ENCODE measurements at places on chromosomes 11 and 22.

- no peak for DNase-seq
Observed at GRCh38 chr11:126518071-126518971, 162.8 kb downstream of the ST3GAL4 start.

DNA sequence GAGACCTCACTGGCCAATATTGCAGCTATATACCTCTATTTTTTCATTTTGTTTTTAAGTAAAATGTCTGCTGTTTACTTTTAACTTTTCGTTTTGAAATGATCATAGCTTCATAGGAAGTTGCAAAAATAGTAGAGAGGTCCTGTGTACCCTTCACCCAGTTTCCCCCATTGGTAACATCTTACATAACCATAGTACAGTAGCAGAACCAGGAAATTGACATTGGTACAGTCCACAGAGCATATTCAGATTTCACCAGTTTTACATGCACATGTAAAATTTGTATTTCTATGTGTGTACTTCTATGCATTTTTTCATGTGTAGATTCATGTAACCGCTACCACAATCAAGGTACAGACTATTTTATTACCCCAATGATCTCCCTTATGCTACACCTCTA lies 3.8 kb downstream of the AMOTL1 start:
- DNase-seq: no peak

- no peak for DNase-seq
Observed at GRCh38 chr11:66317322-66317722, 478 bp upstream of the CD248 start.

- DNase-seq: no peak
Observed at GRCh38 chr22:25680956-25681355, 61.0 kb upstream of the MYO18B start.

DNA sequence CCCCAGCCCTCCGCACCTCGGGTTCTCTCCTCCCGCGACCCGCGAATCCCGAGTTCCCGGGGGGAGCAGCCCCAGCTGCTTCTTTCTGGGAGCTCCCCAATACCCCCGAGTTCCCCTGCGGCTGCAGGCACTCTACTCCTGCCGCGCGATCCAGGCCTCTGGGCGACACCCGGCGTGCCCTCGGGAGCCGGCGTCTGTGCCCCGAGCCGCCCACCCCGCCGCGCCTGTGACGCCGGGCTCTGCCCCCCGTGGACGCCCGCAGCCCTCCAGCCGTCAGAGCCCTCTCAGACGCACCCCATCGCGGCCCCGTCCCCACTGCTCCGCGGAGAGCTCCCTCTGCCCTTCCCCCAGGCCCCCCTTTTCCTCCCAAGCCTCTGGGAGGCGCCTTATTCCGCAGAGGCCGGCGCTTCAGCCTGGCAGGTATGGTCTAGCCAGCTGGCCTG lies 422 bp downstream of the GLB1L2 start:
- no peak for DNase-seq

GRCh38 chr22:35864545-35865165 lies 147.0 kb downstream of the APOL5 start:
- no peak for DNase-seq

DNA sequence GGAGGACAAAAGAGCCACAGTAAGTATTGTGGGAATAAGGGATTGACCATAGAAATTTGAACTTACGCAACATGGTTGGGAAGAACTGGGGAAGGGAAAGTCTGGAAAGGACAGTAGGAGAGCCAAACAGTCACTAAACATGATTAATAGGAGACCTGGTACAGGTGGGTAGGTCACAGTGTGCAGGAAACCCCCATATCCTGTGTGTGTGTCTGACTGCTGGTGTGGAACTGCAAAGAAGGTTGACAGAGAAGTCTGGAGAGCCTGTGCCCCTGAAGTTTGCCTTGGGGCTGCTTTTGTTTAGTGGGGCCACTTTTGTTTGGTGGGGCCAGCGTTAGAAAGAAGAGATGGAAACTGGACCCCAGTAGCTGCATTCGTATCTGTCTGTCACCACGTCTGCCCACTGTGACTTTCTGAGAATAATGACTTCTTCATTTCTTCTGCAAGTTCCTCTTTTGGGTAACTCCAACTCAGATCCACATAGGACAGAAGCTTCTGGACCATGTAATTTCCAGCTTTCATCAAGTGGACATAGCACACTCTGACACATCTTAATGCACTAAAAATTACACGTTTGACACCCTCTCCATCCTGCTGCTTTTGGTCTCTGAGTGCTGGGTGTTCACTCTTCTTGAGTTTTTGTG lies 126.8 kb upstream of the RAG2 start:
- no peak for DNase-seq

GRCh38 chr11:128374026-128374425 lies 213.3 kb downstream of the ETS1 start:
- DNase-seq: no peak

Data from activated CD4-positive, alpha-beta T cell treated with anti-CD3 and anti-CD28 coated beads for 24 hours (primary cell).